ENCODE measurements at places on chromosomes 5 and 9.

- no peak for DNase-seq
Observed at GRCh38 chr5:163459462-163459818, 462 bp downstream of the NUDCD2 start.

GRCh38 chr9:4081956-4082355 is 217.9 kb downstream of the GLIS3 start:
- no peak for DNase-seq

GRCh38 chr9:34544035-34544434 is 21.2 kb upstream of the ENHO start:
- DNase-seq, result no peak

GRCh38 chr9:93634311-93635185 is 58.2 kb downstream of the PHF2 start:
- no peak for DNase-seq

- DNase-seq, result peak; percentile 33
Observed at GRCh38 chr9:136093995-136094881, 851 bp downstream of the NACC2 start.

DNA sequence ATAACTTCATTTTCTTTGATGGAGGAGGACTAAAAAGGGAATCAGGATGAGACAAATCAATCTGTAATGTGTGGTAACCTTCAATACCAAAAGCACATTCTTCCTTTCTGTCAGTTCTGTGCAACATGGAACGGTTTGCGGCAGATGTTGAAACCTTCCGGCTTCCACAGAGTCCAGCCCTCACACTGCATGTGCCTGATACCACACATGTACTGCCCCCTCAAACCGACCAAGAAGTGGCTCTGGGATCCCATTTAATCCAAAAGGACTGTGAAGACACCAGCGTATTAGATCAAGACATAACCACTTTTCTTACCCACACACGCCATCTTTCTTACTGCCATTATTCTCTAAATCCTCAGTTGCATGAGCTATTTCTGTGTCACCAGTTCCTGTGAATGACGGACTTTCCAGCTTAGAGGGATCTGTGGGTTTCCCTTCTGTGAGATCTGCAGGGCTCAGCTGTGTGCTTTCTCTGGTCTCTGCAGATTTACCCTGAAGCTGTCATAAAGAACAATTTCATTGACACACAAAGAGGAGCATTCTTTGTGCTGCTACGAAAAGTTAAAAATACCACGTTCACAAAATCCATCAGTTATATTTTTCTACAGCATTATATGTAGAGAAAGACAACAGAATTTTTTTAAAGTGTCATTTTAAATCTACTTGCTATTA is 25.8 kb downstream of the NSUN2 start:
- no peak for DNase-seq

DNA sequence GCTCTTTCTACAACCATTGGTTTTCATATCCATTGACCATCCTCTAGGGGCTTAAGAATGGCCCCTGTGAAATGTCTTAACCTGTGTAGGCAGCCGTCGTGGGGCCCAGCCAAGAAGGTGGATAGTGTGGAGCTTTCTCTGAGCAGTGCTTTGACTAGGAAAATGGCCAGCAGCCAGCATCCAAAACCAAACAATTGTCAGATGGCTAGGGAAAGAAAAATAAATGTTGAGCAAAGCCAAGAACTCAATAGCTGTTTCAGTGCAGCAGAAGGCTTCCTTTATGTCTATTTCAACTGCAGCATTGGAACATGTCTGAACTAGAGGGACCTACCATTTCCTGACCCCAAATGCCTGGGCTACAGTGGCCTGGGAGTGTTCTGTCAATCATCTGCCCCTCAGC is 374.9 kb downstream of the TLE4 start:
- no peak for DNase-seq

DNA sequence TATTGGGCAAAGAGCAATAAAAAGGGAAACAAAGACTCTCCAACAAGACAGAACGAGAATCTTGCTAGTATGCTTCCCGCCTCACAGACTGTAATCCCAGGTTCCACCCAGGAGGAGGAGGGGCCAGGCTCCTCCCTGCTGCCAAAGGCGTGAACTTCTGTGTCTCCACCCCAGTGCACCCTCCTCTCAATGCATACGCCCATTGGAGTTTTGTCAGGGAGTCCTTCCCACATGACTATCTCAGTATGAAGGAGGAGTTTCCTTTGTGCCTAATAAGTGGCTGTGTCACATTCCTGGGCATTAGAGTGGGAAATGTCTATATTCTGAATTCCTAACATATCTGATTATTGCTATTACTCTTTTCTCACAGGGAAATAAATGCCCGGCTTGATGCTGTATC is 106.4 kb upstream of the DHFR start:
- no peak for DNase-seq

GRCh38 chr5:107431998-107432397 is 238.7 kb downstream of the EFNA5 start:
- no peak for DNase-seq

GRCh38 chr5:131264451-131265099 is 722 bp downstream of the CDC42SE2 start:
- DNase-seq, result no peak

- no peak for DNase-seq
Observed at GRCh38 chr5:168317521-168318147, 26.2 kb downstream of the WWC1 start.

DNA sequence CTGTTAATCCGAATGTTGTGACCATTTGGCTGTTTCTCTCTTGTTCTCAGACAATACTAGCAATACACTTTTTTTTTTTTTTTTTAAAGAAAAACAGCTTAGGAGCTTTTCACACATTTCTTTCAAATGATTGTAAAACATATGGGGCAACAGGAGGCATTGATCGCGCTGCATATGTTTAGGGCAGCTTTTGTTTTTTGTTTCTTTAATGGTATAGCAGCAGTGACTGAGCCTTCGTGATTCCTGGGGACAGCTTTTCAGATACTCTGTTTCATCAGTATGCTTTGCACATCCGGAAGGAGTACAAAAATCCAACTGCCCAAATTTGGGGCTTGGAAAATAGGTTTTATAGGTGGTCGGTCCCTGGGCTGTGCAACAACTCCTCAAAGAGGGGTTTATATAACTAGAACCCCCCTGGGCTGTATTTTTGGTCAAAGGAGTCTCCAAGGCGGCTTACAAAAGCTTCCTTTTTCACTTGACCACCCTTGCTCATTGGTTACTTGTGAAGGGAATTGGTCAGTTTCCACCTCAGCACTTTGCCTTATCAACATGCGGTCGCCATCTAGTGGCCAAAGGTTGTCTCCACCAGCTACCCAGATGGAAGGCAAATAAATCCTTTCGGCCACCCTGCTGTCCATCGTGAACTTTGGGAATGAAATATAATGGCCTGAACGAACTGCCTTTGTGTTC is 91.8 kb downstream of the PDE6A start:
- no peak for DNase-seq

- no peak for DNase-seq
Observed at GRCh38 chr5:116411101-116411571, 163.5 kb downstream of the SEMA6A start.

GRCh38 chr5:89110916-89111646 is 228.1 kb upstream of the MEF2C start:
- no peak for DNase-seq

- DNase-seq, result no peak
Observed at GRCh38 chr5:56305001-56305950, 72.1 kb upstream of the ANKRD55 start.

GRCh38 chr5:139473105-139473504 is 2.3 kb downstream of the SMIM33 start:
- no peak for DNase-seq

- no peak for DNase-seq
Observed at GRCh38 chr9:79691496-79691895, 119.7 kb downstream of the TLE4 start.

- DNase-seq, result no peak
Observed at GRCh38 chr9:91515074-91515687, 91.5 kb upstream of the NFIL3 start.

- no peak for DNase-seq
Observed at GRCh38 chr5:122473138-122473843, 161.3 kb downstream of the SNCAIP start.

- DNase-seq, result no peak
Observed at GRCh38 chr5:147983742-147984141, 77.4 kb upstream of the C5orf46 start.

DNA sequence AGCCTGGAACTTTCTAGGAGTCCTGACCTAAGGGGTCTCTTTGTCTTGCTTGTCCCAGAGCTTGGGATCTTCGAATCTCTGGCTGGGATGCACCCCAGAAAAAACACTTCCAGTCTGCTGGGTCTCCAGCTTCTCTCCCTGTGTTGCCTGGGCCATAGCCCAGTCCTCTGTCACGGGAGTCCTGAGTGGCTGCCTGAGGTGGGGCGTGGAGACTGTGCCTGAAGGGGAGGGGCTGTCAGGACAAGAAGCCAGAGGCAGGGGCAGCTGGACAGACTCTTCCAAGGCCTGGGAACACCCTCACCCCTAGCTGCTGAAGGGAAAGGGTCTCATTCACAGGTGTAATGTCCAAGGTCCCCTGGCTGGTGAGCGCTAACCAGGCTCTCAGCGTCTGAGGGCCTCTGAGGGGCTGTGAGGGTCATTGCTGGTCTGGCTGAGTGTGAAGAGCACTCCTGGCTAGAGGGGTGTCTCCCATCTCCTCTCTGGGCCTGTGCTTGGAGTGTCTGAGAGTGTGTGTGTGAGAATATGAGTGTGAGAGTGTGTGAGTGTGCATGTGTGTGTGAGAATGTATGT is 20.4 kb upstream of the COL27A1 start:
- DNase-seq, result no peak

DNA sequence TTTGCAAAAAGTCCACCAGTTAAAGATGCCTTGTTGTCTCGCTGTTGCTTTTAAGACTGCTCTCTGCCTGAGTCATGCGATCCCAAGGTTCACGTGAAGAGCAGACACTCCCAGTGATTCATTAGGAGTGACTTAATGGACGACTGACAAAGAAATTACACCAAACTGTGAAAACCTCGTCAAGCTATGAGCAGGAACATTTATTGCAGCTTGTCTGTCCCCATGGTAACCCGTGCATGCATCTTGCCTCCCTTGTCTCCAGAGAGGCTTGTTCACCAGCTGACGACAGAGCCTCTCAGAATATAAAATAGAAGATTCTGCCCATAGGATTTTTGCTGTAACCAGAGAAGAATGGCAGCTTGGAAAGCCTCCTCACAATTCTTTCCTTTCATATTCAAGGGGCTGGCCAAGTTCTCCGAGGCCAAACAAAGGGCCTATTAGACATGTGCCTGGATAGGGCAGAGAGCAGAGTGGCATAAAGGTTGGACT is 352.7 kb downstream of the SPOCK1 start:
- peak; percentile 89 for DNase-seq

DNA sequence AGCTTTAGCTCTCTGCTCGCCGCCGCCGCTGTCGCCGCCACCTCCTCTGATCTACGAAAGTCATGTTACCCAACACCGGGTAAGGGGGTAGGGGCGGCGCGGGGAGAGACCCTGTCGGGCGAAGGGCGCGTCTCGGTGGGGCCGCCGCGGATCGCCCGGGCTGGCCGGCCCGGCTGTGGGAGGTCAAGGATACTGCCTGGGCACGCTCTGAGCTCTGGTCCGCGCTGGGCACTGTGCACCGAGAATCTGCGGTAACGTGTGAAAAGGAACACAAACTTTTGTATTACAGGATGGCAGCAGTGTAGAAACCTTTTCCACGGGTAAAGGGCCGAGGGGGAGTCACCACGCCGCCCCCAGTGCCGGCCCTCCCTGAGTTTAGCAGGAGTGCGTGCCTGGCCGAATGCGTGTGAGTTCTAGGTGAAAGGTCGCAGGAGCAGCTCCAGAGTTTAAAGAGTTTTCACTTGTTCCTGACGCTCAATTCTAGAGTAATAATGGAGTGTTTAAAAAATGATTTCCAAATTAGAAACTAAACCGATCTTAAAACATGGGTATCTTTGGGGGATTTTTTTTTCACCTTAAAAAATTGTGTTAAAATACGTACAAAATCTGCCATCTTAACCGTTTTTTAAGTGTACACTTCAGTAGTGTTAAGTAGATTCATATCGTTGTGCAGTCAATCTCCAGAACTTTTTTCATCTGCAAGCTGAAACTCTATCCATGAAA is at the start of gene HSDL2:
Gene HSDL2, plus strand, starts transcription at position 7 of the 723 bp plus-strand sequence. Its CDS starts 56 bp downstream, at position 63.
- DNase-seq, result no peak

- no peak for DNase-seq
Observed at GRCh38 chr5:142145106-142145900, 36.7 kb downstream of the NDFIP1 start.

- no peak for DNase-seq
Observed at GRCh38 chr5:85538362-85538761, 1079.4 kb upstream of the COX7C start.

DNA sequence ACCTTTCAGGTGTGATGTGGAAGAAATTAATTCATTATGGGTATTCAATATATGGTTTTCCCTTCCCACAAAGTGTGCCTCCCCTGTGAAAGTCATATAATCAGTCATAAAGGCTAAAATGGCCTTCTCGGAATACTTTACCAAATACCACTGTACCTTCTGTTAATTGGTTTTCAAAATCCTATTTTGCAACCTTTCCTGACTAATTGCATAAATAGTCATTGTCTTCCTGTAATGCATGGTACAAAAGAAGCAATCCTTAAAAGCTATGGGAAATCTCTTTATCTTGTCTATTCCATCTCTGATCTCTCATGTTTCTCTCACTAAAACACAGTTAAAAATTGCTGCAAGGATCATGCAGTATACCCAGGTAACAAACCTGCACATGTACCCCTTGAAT is 44.3 kb upstream of the UGCG start:
- DNase-seq, result no peak

DNA sequence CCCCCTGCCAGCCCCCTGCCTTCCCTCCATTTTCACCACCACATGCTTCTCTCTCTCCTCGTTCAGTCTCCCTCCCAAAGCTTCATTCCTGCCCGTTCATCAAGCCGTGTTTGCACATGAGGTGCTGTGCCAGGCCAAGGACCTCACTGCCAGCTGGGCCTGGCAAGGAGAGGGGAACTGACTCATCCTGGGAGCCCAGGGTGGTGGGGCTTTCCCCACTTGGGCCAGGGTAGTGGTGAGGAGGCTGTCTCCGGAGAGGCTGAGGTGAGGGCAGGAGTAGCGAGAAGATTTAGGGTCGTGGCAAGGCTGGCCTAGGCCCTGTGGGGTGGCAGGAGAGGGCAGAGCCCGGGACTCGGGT is 30.4 kb upstream of the NOTCH1 start:
- no peak for DNase-seq

- DNase-seq, result no peak
Observed at GRCh38 chr5:109703166-109703565, 13.4 kb downstream of the MAN2A1 start.

- no peak for DNase-seq
Observed at GRCh38 chr5:64923151-64923685, 154.5 kb downstream of the CWC27 start.

DNA sequence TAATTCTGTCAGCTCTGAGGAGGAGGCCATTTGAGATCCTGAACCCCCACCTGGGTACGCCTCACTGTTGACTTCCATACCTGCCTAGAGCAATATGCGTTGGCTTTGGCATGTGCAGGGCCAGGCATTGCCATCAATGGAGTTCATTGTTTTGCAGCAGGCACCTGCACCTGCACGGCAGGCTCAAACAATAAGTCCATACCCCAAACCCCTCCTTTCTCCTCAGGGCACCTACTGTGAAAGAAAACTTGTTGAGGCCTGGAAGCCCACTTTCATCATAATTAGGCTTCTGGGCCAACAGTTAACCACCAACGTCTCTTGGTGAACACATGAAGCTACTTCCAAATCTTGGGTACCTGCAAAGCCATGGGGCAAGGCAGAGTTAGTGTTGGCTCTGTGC is 238.7 kb downstream of the NFIB start:
- DNase-seq, result no peak

- DNase-seq, result no peak
Observed at GRCh38 chr5:32090755-32091128, 83.4 kb downstream of the GOLPH3 start.

GRCh38 chr9:105359892-105360291 is 87.9 kb upstream of the FSD1L start:
- DNase-seq, result no peak

Data from DMS79 (cell line).